ENCODE measurements at places on chromosomes 3 and 15.

GRCh38 chr3:2927259-2927658 lies 182.9 kb downstream of the IL5RA start:
- DNase-seq: no peak

DNA sequence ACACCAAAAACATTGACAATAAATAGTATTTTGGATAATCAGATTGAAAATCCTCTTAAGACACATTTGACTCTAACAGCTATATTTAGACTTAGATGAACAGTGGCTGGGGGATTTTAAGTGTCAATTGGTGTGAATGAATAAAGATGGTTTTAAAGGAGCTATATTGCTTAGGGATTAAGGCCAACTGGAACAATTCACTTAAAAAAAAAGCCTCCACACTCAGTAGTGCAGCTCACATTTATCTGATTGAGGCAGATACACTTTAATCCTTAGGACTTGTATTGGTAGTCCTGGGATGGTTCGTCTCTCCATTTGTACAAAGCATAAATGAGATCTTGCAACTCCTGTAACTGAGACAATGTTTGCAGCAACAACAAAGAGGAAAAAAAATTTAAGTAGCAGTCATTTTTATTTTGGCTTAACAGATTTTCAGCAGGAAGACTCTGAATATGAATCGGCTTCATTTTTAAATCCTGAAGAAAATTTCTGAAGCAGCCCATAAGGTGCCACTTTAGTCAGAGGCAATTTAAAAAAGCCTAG lies 112.0 kb downstream of the UACA start:
- no peak for DNase-seq

GRCh38 chr3:138833899-138834595 lies 681 bp downstream of the PIK3CB start:
- peak; percentile 65 for DNase-seq

- no peak for DNase-seq
Measured at GRCh38 chr3:194744826-194745225, 59.1 kb downstream of the FAM43A start.

DNA sequence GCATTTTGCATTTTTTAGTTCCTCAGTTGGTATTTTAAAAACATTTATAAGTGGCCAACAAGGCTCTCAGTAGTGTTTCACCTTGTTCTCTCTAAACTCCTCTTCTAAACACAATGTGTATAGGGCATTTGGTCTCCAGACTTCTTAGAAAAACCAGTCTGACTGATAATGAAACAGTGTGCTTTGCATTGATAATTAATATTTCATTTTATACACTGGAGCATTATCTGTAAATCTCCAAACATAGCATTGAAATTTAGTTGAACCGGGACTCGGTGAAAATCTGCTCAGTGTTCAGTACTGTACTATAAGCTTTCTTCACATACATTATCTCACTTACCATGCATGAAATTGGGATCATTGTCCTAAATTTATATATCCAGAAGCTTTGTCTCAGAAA lies 53.6 kb downstream of the SETD5 start:
- no peak for DNase-seq

Data from activated CD4-positive, alpha-beta T cell treated with anti-CD3 and anti-CD28 coated beads, Interleukin-2, amount 10 ng/mL, durations not matched to agents 7 days and 5 days (primary cell).